Skin of body (tissue), 3 donors: ENCODE measurements at places on chromosomes 16 and 17.

- no peak for DNase-seq
Measured at GRCh38 chr17:82947051-82947991, 107.5 kb upstream of the ZNF750 start.

DNA sequence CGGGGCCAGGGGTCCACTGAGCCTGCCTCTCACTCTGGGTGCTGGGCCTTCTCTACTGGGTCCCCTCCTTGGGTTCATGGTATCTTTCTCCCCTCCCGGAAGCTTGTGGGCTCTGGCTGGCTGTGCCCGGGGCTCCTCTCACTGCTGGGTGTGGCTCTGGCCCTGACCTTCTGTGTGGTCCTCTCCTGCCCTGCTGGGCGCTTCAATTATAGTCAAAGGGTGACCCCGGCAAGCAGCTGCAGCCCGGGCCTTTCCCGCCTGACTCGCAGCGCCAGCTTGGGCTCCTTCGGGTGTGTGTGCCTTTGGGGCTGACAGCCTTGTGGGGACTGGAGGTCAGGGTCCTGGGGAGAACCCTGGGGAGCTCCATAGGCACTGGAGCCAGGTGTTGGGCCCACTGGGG, 54.2 kb upstream of the PVALEF start:
- DNase-seq = no peak

- peak; percentile 69 for DNase-seq
Measured at GRCh38 chr17:48074322-48075081, 26.3 kb downstream of the NFE2L1 start.

GRCh38 chr16:85613604-85614337, 649 bp downstream of the GSE1 start:
- no peak for DNase-seq

DNA sequence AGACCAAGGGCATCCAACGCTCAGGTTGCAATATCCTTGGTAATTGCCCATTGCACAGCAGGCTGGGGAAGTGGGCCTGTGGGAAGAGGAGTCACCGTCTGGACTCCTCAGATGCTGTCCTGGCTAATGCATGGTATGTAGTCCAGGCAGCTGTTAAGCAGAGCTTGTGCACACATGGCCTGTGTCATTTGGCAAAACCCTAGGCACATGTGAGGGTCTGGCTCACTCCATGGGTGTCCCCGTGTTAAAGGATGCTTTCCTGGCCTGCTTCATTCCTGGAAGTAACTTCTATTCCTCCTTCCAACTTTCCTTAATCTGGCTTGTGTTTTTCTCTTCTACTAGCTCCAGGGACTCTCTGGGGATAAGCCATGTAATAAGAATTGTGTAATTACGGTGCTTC, 378.0 kb upstream of the CA10 start:
- DNase-seq = peak; percentile 85

DNA sequence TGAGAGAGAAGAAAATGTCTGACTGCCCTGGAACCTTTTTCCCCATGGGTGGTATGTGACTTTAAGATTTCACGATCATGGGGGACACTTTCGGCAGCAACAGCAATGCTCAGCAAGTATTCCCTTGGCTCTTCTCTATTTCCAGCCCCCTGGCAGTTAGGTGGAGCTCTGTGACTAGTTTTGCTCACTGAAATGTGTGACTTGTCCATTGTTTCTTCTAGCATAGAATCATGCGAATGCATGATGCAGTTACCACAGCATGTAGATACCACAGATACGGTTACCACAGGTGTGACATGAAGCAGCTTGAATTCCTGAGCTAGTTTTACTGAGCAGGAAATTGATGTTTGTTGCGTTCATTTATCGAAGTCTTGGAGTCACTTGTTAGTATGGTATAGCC, 1034.5 kb upstream of the EEF2KMT start:
- DNase-seq = no peak

DNA sequence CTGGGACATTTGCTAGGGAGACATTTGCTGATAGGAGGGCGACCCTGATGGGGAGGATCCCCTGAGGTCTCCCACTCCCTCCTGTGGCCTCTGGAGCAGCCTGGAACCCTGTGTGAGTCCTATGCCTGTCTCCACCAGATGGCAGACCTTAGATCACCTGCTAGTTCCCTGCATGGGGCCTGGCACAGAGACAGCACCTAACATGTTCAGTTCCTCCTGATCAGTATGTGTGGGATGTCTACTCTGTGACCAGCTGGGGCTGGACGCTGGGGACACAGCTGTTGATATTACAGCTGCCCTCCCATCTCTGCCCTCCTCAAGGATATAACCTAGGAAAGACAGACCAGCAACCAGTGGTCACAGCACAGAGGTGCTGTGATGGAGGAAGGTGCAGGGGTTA, 1.1 kb upstream of the ADCY7 start:
- no peak for DNase-seq

GRCh38 chr17:410543-411401, 58.2 kb upstream of the RPH3AL start:
- no peak for DNase-seq

GRCh38 chr16:57765160-57765728, 29.7 kb downstream of the KATNB1 start:
- no peak for DNase-seq

DNA sequence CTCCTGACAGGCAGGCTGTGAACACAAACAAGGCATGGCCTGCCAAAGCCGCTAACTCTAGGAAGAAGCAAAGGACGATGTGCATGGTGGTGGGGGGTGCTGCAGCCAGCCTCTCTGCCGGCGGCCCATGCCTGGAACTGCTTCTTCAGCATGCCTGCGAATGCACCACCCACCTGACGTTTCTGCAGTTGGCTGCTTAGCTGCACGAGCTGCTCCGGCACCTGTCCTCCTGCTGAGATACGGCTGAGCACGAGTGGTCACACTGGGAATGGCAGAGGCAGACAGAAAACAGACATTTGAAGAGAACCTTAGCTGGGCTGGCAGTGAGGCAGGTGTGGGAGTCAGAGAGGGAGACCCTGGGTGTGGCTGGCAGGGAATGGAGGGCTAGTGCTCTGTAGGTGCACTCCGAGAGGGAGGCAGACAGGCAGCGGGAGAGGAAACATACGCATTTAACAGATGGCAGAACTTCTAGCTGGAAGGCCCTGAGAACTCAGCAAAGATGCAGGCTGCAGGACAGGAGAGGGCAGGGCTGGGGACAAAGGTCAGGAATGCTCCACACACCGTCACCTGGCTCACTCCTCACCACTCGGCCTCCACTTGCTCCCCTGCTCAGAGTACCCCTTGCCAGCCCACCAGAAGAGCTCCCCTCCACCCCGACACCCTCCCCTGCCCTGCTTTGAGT, 5.2 kb downstream of the FLCN start:
- DNase-seq = no peak

DNA sequence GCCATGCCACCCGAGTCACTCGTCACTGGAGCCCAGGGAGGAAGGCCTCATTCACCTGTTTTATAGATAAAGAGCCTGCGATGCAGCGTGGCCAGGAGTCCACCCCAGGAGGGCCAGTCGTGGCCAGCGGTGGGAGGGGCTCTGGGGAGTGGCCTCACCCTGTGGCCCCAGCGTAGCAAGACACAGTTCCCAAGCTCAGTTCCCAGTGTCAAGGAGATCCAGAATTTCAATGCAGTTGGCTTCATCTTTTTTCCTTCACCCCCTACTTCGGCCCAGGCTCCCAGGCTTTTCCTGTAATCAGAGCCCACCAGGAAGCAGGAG, 84.0 kb downstream of the ABR start:
- no peak for DNase-seq

GRCh38 chr17:65902831-65903522, 289.0 kb downstream of the CEP112 start:
- DNase-seq = no peak

DNA sequence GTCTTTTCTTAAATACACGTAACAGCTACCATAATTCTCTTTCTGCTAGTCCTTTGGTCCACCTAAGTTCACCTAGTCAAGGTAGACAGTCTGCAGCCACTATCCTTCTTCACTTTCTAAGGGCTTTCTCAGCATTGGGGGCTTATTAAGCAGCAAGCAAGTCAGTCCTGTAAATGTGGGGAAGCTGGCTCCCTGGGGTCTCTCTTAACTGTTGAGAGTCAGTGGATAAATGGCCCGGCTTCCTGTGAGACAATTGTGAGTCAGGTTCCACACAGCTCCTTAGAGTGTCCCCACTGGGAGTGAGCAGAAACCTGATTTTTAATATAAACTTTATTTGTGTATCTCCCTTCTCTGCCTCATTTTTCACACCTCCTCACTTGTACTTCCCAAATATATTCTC, 132.1 kb downstream of the CDH13 start:
- no peak for DNase-seq

- DNase-seq = no peak
Measured at GRCh38 chr17:73430848-73431247, 119.0 kb upstream of the CDC42EP4 start.

DNA sequence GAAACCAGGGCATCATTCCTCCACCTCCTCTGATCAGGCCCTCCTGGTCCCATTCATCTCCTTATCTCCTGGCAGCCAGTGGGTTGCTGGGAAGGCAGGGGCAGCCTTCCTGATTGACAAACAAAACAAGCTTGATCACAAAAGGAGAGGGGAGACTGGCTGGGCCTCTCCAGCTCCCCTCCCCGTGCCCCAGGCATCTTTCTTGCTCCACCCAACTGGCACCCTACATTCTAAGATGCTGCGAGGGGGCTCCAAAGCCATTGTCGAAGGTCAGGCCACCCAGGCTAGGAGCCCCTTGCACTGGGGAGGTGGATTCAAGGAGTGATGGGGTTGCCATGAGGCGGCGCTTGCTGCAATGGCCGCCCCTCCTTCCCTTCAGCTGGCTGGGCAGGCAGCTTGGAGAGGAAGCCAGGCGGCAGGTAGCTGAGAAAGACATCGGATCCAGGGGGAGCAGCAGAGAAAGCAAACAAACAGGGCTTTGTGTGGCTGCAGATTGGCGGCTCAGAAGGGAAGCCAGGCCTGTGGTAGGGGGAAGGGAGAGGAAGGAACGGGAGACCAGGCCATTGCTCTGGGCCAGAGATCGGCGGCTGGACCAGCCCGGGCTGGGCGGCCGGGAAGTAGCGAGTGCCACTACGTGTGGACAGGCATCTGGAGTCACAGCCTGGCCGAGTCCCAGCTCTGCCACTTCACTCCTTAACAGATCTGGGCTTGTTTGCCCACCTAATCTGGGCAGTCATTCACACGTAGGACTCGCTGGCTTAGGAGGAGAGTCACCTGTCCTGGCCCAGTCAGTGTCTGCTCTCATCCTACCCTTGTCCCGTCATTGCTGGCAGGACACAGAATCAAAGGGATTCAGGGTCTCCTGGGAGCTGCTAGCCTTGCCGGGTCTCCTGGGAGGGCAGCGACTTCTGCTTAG, 12.3 kb downstream of the RAI1 start:
- DNase-seq = no peak

DNA sequence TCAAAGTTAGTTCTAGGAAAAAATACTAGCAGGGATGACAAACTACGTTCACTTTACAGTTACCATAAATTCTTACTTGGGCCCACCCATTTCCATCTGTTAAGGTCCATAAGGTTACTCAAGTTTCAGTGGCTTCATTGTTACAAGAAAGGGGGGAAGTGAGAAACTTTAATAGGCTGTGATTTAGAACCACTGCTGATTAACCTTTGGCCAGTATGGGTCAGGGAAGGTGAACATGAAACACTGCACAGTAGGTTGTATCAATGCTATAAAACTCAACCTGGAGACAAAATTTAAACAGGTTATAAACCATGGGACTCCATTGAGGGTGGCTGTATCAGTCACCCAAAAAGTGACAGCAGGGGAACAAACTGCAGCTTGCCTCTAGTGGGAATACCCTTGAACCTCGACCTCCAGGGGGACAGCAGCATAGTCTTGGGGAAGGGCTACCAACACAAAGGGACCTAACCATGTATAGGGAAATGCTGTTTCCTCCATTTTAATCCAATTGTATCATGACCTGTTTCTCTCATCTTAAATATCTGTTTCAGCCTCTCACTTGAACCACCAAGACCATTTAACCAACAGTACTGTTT, 10.4 kb downstream of the PTRH2 start:
- DNase-seq = no peak

GRCh38 chr16:30381291-30382041, 895 bp downstream of the SEPTIN1 start:
- no peak for DNase-seq

DNA sequence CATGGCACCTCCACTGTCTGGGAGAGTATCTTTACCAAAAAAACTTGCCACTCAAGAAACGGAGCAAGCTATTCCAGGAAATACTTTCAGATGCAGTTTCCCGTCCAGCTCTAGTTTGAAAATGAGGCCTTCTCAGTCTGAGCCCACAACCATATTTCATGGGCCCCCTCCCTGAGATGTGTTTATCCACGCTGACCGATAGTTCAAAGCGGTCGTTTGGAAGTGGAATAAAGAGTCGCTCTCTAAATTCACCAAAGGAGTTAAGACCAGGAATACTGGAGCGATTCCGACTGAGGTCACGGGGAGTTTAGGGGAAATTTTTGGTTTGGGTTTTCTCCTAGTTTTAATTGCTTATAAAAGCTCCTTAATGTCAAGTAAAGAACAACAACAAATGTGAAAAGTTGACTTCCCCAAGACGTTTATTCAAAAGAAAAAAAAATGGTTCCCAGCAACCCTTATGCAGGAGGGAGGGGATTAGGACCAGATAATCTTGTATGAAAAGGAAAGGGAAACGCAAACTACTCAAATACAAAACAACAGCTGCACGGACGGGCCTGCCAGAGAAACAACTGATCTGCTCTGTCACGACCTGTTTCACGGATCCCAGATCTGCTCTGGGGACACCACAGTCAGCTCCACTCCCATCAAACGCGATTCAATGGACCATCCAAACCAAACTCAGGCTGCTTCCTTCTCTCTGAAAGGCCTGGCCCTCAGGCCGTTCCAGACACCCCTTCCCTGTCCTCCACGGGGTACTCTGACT, 77.1 kb downstream of the MRM3 start:
- DNase-seq = peak; percentile 73

GRCh38 chr16:88750854-88751253, 34.2 kb downstream of the PIEZO1 start:
- no peak for DNase-seq

- no peak for DNase-seq
Measured at GRCh38 chr17:35222452-35222851, 20.4 kb upstream of the SLFN5 start.

- DNase-seq = peak; percentile 17
Measured at GRCh38 chr17:16428098-16428882, 12.9 kb downstream of the TRPV2 start.

DNA sequence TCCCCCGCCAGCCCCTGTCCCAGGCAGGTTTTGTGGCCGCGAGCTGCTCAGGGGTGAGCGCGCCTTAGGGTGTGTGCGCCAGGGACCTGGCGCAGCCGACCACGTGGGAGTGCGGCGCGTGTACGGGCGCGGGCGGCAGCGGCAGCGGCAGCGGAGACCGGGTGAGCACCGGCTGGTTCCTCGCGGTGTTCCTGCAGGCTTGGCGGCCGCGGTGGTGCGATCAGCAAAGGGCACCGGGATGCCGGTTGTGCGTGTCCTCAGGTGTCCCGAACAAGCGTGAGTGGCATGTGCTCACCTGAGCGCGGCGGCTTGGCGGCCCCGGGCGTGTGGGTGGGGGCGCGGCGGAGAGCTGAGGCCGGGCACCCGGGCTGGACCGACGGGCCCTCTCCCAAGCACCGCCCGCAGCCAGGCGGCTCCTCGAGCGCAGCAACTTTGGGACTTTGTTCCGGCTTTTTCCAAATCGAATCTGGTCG, 381 bp upstream of the HSD11B2 start:
- DNase-seq = no peak
